Activated T-cell treated with anti-CD3 and anti-CD28 coated beads, Interleukin-2, amount 50 U/mL, for 1 hour (primary cell): ENCODE measurements at places on chromosomes 6 and 20.

DNA sequence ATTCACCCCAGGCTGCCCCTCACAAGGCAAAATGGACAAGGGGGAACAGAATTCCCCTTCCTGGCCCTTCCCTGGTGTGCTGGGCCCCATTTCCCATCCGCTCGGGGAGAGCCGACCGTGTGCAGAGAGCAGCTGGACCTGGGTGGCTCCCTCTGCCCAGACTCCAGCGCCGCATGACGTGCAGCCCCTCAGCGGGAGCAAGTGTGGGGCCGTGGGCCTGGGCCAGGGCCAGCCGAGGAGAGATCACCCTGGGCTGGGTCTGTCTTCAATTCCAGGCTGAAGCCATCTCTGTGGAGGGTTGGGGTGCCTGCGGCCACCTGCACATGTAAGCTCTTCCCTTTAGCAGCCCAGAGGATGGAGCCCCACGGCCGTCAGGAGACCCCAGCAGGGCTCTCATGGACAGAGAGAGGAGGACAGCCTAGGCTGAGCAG is 241.8 kb downstream of the TTLL2 start:
- DNase-seq: no peak

GRCh38 chr20:37424062-37424851 is 78.3 kb downstream of the SRC start:
- no peak for DNase-seq

DNA sequence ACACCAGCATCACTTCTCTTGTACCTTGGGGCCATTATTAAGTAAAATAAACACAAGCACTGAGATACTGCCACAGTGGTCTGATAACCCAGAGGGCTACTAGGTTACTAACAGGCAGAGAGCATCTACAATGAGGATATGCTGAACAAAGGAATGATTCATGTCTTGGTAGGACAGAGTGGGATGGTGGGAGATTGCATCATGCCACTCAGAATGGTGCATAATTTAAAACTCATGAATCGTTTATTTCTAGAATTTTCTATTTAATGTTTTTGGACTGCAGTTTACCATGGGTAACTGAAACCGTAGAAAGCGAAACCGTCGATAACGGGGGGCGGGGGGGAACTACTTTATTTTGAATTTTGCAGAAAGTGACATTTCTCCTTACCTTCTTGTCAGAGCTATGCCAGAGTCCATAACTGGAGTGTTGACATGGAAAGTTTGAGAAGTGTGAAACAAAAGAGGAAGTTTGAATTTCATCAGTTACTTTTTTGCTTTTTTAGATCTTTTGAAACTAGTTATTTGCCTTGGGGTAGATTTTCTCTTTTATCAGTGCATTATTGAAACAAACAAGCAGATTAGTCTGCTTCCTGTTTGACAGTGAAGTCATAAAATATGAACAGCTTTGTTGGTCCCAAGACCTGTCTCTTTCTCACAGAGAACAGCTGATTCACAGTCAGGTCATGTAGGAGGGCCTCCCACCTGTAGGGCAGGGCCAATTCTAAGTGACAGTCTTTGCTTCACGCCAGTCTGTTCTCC is 124.9 kb downstream of the KLHL32 start:
- no peak for DNase-seq

GRCh38 chr6:24666097-24666640 is 530 bp downstream of the TDP2 start:
- DNase-seq: no peak

DNA sequence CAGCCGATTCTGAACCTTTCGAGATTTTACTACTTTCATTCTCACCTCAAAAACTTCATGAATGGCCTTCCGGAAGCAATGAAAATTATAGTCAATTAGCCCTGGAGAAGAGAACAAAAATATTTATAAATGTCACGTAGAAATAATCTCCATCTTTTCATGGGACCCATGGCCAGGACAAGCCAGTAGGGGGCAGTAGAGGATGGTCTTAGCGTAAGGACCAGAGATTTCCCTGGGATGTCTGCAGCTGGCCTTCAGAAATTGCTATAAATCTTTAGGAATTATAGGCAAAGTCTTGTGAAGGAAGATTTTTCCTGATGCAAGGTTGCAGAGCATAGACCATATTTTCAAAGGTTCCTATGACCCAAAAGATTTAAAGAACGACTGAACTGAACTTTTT is 15.6 kb upstream of the UBE2J1 start:
- peak; percentile 46 for DNase-seq

DNA sequence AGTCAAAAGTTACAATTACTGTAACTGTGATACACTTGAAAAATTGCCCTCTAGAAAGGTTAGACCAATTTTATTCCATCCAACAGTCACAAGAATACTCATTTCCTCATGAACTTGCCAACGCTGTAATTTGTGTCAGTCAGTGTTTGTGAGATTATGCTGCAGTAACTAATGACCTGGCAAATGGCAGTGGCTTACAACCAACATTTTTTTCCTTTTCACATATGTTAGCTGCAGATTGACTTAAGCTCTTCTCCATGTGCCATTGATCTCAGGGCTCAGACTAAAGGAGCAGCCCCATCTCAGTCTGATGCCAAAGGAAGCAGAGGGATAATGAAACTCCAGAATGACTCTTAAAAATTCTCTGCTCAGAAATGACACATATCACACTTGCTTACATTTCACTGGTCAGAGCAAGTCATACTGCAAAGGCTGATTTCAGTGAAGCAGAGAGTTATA is 92.3 kb upstream of the ELOVL5 start:
- no peak for DNase-seq

DNA sequence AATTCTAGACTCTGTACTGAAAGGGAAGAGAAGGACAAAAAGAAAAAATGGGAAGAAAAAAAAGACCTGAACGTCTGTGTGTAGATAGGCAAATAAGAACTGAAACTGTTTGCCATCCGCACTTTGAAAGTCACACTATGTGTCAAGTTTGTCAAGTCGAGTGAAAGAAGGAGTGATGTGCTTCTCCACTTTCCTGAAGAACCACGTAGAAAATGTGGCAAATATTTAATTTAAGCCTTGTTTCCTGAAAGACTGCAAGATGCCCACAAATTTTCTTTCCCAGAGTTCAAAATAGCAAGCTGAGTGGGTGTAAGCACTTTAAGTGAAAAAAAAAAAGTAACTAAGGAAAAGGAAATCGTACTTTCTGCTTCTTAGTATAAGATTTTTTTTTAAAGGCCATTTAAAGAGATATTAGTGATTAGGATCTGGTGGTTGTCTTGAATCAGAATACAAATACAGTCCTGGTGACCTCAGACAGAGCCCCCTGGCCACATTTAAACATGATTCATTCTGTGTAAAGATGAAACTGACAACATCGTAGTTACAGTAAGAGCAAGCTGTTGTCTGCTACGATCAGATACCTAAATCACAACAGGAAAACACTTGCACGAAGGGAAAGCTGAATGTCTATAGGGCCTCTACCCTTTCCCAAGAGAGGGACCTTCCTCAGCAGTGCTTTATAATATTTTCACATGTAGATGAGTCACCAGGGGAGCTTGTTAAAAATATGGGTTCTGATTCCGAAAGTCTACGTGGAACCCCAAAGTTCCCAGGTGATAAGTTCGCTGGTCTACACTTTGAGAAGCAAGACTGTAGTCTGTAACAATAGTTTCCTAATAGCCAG is 102.3 kb downstream of the HIVEP2 start:
- no peak for DNase-seq
